ENCODE measurements at places on chromosomes 3 and 15.

GRCh38 chr3:150564243-150564642 is 17.7 kb downstream of the EIF2A start:
- DNase-seq: no peak

DNA sequence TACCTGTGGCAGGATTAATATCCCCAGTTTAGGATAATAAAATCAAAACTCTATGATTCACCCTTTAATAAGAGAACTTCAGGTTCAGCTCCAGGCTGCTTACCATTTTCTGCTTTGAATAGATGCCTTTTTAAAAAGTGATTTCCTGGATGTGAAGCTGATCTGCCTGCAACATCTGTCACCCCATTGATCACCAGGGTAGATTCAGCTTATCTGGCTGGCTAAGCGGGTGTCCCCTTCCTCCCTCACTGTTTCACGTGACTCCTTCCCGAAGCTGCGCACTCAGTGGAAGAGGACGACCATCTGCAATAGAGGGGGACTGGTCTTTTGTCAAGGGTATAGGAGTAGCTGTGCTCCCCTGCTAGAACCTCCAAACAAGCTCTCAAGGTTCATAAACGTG is 128.1 kb downstream of the IL1RAP start:
- no peak for DNase-seq

GRCh38 chr15:67900621-67901147 is 60.8 kb upstream of the RNU6-1 start:
- DNase-seq: no peak

GRCh38 chr15:68038246-68038645 is 15.9 kb upstream of the PIAS1 start:
- DNase-seq: no peak

GRCh38 chr15:100873029-100873677 is 6.5 kb upstream of the ALDH1A3 start:
- peak; percentile 46 for DNase-seq

GRCh38 chr3:15502616-15503015 is 18.9 kb downstream of the COLQ start:
- DNase-seq: no peak

DNA sequence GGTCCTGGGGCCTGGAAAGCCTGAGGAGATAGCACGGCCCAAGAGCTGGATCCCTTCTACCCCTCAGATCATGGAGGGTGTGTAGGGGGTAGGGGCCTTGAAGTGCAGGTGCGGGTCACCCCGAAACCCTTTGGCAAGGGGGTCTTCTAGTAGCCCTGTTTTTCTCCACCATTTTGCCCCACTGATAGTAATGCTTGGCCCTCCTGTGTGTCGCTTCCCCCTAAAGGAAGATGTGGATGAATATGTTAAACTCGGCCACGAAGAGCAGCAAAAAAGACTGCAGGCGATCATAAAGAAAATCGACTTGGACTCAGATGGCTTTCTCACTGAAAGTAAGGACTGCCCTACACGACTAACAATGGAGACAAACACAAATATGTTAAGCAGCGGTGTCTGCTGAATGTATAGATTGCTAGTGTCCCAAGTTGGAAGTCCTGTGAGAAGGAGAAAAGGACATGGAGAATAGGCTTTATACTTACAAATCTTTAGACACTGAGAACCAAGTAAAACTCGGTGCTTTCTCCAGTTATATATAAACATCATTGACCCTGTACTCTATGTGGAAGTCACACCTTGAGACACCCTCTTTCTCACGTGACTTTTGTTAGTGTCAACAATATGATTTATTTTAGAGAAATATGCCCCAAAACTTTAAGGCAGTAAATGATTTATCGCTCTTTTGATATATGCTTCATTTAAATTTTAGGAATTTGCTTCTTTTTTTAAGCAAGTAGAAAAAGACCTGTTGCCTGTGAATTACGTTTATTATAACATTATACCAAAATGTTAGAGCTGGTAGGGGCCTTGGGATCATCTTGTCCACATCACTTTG is 802 bp downstream of the RCN2 start:
- no peak for DNase-seq

- DNase-seq: no peak
These were observed 75.3 kb downstream of the SSR3 start for GRCh38 chr3:156479604-156480003.

GRCh38 chr15:74506515-74506840 is 34.5 kb upstream of the ARID3B start:
- DNase-seq: no peak

- no peak for DNase-seq
These were observed 16.6 kb downstream of the SPCS1 start for GRCh38 chr3:52722491-52722890.

DNA sequence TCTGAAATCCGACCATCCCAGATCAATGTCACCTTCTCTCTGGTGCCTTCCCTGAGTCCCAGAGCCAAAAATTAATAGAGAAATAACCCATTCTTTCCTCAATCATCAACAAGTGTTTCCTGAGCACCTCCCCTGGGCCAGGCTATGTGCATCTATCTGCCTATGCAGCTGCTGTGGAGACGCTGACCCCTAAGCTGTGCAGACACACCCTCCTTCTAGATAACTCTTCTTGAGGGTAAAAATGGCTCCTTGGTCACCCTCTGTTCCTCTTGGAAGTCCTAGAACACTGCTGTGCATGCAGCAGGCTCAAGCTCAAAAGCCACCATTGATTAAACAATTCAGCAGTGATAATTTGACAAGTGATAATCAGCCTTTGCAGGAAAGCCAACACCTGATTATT is 18.4 kb downstream of the CA12 start:
- DNase-seq: no peak

- DNase-seq: no peak
These were observed 164.0 kb upstream of the NR2F2 start for GRCh38 chr15:96166223-96167200.

- no peak for DNase-seq
These were observed 1.1 kb downstream of the NCKIPSD start for GRCh38 chr3:48684480-48685143.

- no peak for DNase-seq
These were observed 148.9 kb downstream of the PLCL2 start for GRCh38 chr3:17033516-17034168.

Measured in activated CD4-positive, alpha-beta memory T cell treated with anti-CD3 and anti-CD28 coated beads, Interleukin-2, amount 10 ng/mL, durations not matched to agents 7 days and 5 days (primary cell).